CD4-positive, alpha-beta T cell (primary cell): ENCODE measurements at places on chromosomes 1 and 21. TPM values are rescaled to one million over a fixed set of nuclear protein-coding genes. Genes with fewer than 3 reads are reported as not detected.

ITGB2 gene
- 284 TPM for total RNA-seq

DNA sequence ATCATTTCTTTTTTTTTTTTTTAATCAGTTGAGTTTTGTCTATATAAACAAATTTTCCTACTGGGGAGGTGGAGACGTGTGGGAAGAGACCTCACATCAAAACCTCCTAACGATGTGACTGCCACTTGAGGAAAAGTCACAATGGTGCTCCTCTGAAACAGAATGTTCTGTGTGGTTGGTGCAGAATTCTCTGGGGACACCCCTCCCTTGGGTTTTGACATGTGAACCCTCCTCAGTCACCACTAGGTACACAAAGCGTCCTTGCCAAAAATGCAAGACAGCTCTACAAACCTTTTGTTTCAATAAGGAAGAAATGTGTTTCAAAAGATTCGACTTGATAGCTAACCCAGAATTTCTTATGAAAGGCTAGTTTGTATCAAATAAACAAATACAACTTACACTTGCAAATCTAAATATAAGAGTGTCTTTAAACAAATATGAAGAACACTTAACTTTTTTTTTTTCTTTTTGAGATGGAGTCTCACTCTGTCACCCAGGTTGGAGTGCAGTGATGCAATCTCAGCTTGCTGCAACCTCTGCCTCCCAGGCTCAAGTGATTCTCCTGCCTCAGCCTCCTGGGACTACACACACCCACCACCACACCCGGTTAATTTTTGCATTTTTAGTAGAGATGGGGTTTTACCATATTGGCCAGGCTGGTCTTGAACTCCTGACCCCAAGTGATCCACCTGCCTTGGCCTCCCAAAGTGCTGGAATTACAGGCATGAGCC lies 9.3 kb downstream of the SLC25A24 start:
- no peak for DNase-seq

- no peak for DNase-seq
Observed at GRCh38 chr1:193890935-193891334, 704.5 kb upstream of the B3GALT2 start.

- DNase-seq, result no peak
Observed at GRCh38 chr1:48396208-48396607, 75.8 kb downstream of the SPATA6 start.

PCAT6 gene
- 0.91 TPM for total RNA-seq

GRCh38 chr1:156914440-156914856 lies 6.0 kb upstream of the LRRC71 start:
- DNase-seq, result no peak
